NCI-H526 (cell line): ENCODE measurements at places on chromosomes 4 and X.

DNA sequence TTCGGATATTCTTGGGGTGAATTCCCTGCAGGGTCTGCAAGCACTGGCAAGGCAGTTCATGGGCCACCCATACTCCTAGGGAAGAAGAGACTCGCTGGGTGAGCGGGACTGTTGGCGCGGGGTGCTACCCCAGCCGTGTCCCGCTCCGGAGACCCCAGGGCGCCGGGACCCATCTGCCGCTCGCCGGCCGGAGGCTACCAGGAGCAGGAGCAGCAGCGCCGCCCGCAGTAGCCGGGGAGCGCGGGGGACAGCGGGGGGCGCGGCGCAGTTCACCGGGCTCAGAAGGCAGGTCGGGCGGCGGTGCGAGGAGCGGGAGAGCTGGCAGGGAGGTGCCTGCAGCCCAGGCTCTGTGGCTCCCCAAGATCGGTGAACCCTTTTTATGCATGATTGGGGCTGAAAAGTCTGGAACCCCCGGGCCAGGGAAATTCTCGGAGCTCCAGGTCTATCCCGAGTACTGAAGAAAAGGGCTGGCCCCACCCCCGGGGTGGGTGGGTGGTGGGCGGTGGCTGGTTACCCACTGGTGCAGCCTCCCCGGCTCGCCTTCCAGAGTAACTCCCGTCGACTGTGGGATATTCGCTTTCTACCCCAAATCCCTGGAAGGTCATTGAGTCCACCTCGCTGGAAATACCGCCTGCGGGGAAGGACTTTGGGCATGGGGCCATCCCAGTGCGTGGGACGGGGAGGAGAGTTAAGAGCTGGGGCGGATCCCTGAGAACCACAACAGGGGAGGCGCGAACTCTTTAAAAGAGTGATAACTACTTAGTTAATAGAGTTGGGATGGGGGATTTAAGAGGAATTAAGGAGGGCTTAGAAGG is 37.6 kb downstream of the PF4 start:
- peak; percentile 38 for DNase-seq

GRCh38 chr4:44425614-44426208 is 22.9 kb downstream of the KCTD8 start:
- no peak for DNase-seq

GRCh38 chr4:53676402-53676871 is 85.2 kb upstream of the LNX1 start:
- DNase-seq, result no peak

GRCh38 chr4:3314706-3315260 is 22.0 kb downstream of the RGS12 start:
- no peak for DNase-seq

- peak; percentile 87 for DNase-seq
These were observed 492 bp upstream of the NKX3-2 start for GRCh38 chr4:13544606-13545393.

DNA sequence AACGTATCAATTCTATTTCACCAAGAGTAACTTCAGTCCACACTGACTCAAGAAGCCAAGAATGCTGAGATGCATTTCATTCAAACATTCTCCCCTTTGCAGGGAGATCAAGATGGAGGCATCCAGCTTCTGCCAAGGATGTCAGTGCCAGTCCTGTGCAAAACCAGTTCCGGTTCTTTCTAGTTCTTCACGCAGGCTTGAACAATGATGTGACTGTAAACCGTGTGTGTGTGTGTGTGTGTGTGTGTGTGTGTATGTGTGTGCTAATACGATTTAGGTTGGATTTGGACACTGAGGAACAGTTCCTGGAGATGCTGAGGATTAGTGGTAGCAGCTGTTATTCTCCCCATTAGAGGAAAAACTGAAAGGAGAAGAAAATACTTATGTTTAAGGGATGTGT is at the start of gene REELD1:
TSS of gene REELD1 (plus strand) at position 301 of the 400 bp plus-strand sequence. CDS start 2,415 bp downstream, outside the sequence.
- DNase-seq, result no peak

GRCh38 chr4:55854129-55854528 is 681 bp downstream of the EXOC1 start:
- peak; percentile 17 for DNase-seq

- no peak for DNase-seq
These were observed 229.9 kb upstream of the AFF2 start for GRCh38 chrX:148270499-148270898.
